ENCODE measurements at places on chromosomes 5 and 9.

GRCh38 chr9:81559709-81560108 is 129.6 kb downstream of the TLE1 start:
- peak; percentile 89 for DNase-seq

DNA sequence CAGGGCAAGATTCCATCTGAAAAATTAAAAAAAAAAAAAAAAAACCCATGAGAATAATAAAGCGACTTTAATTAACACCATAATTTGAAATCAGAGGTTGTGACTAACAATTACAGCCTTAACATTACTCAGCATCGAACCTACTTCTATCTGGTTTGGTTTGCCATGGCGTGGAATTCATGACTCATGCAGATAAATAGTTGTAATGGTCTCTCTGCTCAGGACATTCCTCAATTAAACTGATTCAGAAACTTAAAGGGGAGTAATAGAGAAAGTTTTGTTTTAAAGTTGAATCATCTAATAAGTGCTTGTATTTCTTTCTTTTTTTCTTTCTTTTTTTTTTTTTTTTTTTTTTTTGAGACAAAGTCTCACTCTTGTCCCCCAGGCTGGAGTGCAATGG is 135.5 kb downstream of the SPATA31D1 start:
- DNase-seq = peak; percentile 7

- no peak for DNase-seq
Measured at GRCh38 chr9:118711843-118712242, 657.4 kb downstream of the BRINP1 start.

GRCh38 chr5:34516686-34517085 is 139.4 kb upstream of the RAI14 start:
- DNase-seq = peak; percentile 60

GRCh38 chr5:37615184-37615583 is 224.7 kb downstream of the GDNF start:
- peak; percentile 55 for DNase-seq

DNA sequence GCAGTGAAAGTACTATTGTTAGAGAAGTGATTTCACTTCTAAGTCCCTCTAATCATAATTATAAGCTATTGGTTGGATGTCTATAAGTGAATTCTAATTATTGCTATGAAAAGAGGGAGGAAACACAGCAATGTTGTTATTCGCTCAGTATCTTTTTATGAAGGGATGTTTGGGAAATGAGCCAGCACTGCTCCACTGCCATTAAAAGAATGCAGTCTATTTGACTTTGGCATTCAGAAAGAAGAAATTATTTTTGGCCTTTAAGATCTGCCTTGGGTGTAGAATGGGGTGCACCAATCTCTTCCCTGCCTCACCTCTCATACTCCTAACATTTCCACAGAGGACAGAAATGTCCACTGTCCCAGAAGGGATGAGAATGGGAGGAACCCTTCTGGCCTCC is 332.0 kb downstream of the SPATA31D1 start:
- no peak for DNase-seq

- no peak for DNase-seq
Measured at GRCh38 chr5:168377525-168377924, 86.1 kb downstream of the WWC1 start.

DNA sequence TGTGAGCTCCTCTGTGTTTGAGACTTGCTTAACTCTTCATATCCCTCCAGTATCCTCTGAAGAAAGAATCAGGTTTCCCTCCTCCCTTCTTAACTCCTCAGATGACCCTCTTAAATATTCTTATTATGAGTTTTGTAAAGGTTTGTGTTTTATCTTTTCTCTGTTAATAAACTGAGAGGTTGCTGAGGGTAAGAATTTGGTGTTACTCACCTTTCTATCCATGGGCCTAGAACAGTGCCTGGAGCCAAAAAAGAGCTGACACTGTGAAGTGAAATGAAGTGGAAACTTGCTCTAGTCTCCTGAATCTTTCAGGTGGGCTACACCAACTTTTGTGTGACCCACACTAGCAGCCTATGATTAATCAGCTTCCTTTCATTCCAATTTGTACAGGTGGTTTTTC is 208.4 kb downstream of the CSNK1G3 start:
- no peak for DNase-seq

DNA sequence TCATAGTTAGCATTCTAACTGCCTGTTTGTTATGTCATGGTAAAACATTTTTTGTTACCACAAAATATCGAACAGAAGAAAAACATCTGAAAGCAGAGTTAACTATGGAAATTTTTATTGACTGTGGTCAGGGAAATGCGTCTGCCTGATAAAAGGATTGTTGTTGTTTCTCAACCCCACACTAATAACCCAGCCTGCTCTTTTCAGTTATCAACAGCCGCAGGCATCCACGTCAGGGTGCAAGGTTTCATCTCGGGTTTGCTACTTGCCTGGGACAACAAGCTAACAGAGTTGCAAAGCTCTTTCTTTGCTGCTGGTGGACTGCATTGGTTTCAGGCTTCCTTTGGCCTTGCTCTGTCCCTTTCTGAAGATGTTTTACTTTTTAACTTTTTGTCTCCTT is 969.2 kb downstream of the CDH18 start:
- no peak for DNase-seq

DNA sequence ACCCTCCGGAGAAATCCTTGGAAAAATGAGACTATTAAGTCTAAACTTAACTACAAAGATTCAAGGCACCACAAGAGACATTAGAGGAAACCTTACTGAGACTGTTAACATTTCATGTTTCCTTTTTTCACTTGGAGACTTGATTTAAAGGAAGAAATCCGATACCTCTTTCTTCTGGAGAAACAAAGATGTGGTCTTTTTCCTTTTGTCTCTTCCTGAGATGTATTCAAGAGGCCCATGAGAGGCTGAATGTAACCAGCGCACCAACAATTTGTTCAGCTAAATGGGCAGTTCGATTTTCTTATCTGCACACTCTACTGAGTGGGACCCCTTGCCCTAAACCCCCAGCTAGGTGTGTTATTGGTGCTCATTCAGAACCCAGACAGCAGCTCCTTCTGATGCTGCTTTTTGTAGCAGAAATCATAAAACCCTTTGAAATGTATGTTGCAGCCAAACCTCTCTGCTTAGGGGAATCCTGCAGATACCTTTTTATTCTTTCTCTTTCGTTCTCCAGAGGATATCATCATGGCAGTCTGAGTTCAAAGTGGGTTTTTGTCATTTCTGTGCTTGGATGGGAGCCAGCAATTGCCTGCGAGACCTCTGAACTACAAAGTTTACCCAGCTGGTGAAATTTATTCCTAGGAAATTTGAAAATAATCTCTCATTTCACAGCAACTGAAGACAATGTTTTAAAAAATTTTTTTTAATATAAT is 41.9 kb upstream of the ACTBL2 start:
- DNase-seq = no peak

DNA sequence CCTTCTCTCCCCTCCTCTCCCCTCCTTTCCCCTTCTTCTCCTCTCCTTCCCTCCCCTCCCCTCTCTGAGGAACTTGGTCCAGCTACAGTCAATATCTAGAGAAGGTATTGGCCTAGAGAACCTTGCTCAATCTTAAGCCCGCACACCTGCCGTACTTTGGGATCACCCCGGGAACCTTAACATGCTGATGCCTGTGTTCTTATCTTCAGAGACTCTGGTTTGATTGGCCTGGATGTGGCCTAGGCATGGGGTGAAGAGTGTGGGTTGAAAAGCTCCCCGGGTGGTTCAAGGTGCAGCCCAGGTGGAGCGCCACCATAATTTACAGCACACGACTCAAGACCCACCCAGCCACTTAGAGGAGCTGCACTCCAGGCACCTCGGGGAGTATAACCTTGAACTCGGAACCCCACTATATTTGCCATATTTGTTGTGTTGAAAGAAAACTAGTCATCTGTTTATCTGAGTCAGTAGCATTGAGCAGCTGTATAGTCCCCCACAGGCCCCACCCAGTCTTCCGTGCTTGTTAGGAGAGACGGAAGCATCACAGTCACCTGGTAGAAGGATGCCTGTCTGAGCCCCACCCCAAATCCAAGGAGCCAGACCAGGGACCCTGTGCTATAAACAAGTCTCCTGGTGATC is 14.4 kb upstream of the PHF19 start:
- DNase-seq = peak; percentile 55

DNA sequence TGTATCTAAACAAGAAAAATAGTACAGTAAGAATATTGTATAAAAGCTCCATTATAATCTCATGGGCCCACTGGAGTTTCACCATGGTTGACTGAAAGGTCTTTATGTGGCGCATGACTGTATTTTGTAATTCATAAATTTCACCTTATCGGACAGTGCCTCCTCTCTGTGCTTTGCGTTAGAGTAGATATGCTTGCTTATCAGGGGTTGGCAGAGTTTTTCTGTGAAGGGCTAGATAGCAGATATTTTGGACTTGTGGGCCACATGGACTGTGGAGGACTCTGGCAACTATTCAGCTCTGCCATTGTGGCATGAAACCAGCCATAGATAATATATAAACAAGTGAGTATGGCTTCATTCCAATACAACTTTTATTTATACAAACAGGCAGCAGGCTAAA is 23.2 kb downstream of the GAPVD1 start:
- no peak for DNase-seq

DNA sequence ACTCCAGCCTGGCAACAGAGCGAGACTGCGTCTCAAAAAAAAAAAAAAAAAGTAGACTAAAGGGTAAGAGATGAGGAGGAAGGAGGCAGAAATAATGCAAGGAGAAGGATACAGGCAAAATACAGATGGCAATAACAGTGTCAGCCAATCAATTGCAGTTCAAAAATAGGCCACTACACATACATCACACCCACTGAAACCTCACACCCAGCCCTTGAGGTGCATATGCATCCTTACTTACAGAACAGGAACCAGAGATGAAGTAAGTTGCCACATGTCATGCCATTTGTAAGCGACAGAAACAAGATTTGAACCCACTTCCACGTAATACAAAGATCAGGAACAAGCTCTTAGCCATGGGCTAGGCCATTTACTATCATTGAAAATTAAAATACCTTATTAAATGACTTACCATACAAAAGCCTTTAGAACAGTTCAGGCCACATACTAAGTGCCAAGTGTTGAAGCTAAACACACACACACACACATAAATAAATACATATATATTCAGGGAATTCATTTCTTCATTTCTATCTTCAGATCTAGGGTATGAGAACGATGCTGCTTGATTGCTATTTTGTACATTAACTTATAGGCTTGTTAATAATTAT is 98.4 kb downstream of the FNBP1 start:
- no peak for DNase-seq

GRCh38 chr5:38258319-38259061 is at the start of gene EGFLAM:
Gene EGFLAM, plus strand, starts transcription at chr5:38258559. Its CDS starts 196 bp downstream, at chr5:38258755.
- DNase-seq = no peak

GRCh38 chr9:133420392-133420827 is 1.8 kb upstream of the ADAMTS13 start:
- no peak for DNase-seq

GRCh38 chr5:150329038-150329437 is 26.3 kb upstream of the ARSI start:
- peak; percentile 56 for DNase-seq

GRCh38 chr5:149240354-149240998 is 31.2 kb upstream of the AFAP1L1 start:
- no peak for DNase-seq
